ENCODE measurements at places on chromosomes 16 and 17.
A peak's percentile ranks its signal among the peaks of the same experiment; 100 is the strongest.

DNA sequence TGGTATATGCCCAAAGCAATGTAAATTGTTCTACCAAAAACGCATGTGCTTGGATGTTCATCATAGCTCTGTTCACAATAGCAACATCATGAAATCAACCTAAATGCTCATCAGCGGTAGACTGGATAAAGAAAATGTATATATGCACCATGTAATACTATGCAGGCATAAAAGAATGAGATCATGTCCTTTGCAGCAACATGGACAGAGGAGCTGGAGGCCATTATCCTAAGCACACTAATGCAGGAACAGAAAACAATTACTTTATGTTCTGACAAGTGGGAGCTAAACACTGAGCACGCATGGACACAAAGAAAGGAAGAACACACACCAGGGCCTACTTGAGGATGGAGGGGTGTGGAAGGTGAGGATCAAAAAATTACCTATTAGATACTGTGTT, 33.7 kb downstream of the TANC2 start:
- H3K4me3 ChIP-seq, result no peak overlapping the region
- no peaks in the 10 kb centered on the region for H3K27me3 ChIP-seq
- H3K36me3 ChIP-seq, result no peaks in the 10 kb centered on the region
- DNase-seq, result no peak
- no peak overlapping the region for H3K27ac ChIP-seq

DNA sequence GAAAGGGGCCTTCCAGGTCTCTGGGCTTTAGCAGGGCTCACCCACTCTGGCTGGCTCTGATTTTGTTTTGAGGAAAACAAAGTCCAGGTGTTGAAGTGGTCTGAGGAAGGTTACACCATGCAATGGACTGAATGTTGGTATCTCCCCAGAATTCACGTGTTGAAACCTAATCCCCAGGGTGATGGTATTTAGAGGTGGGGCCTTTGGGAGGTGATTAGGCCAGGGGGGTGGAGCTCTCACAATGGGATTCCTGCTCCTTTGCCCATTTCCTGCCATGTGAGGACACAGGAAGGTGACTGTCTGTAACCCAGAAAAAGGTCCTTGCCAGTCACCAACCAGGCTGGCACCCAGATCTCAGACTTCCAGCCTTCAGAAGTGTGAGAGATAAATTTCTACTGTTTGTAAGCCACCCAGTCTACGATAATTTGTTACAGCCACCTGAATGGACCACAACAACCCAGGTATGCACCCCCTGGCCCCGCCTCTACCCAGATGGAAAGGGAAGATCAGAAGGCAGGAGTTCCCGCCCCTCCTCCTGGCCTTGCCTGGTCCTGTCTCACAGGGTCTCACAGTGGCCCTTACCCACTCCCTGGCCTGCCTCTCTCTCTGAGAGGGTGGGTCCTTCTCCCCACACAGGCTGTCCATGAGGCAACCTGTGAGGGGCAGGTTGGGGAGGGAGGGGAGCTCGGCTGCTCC, 32.0 kb downstream of the LRRC75A start:
- H3K27ac ChIP-seq, result no peak overlapping the region
- DNase-seq, result no peak
- no peak overlapping the region for H3K4me3 ChIP-seq
- peaks cover 3% of the 10 kb centered on the region for H3K4me1 ChIP-seq
- no peaks in the 10 kb centered on the region for H3K27me3 ChIP-seq

GRCh38 chr17:82400830-82401229, 17.3 kb upstream of the HEXD start:
- H3K4me3 ChIP-seq, result peak overlapping the region; percentile 31
- H3K36me3 ChIP-seq, result peaks cover 13% of the 10 kb centered on the region
- peaks cover 13% of the 10 kb centered on the region for H3K4me1 ChIP-seq
- no peaks in the 10 kb centered on the region for H3K27me3 ChIP-seq
- H3K27ac ChIP-seq, result no peak overlapping the region

- H3K4me3 ChIP-seq, result peak overlapping the region; percentile 78
- peaks cover 5% of the 10 kb centered on the region for H3K36me3 ChIP-seq
- peaks cover 26% of the 10 kb centered on the region for H3K4me1 ChIP-seq
- DNase-seq, result no peak
- no peaks in the 10 kb centered on the region for H3K27me3 ChIP-seq
Measured at GRCh38 chr17:63774969-63775265, 947 bp downstream of the DDX42 start.

GRCh38 chr17:42585353-42585752, 7.8 kb upstream of the PSMC3IP start:
- no peak overlapping the region for H3K4me3 ChIP-seq
- H3K27me3 ChIP-seq, result no peaks in the 10 kb centered on the region
- peaks cover 78% of the 10 kb centered on the region for H3K36me3 ChIP-seq
- DNase-seq, result no peak

DNA sequence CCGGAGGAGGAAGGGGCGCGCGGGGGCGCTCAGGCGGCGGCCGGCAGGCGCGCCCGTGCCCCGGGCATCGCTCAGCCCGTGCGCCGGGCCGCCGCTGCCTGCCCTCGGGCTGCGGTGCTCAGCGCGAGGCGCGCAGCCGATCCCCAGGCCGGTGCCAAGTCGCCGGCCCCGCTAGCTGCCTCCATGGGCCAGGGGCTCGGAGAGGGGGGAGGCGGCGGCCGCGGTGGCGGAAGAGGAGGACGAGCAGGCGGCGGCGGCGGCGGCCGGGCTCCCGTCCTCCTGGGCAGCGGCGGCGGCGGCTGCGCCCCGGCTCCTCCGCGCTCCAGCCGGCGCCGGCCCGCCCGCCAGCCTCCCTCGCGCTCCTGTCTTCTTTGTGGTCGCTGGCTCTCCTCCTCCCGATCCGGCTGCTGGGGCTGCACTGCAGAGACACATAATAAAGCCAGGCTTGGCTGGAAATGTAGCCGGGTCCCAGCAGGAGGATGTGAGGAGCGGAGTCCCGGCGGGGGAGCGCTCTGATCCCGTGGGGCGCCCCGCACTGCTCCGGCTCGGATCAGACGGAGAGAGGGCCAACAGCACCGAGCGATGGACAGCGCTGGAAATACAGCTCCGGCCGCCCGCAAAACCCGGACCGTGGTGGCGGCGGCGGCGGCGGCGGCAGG, 889 bp upstream of the ZNF423 start:
- H3K4me1 ChIP-seq, result peaks cover 32% of the 10 kb centered on the region
- H3K27ac ChIP-seq, result peak overlapping the region; percentile 65
- no peaks in the 10 kb centered on the region for H3K36me3 ChIP-seq
- H3K4me3 ChIP-seq, result peak overlapping the region; percentile 97

DNA sequence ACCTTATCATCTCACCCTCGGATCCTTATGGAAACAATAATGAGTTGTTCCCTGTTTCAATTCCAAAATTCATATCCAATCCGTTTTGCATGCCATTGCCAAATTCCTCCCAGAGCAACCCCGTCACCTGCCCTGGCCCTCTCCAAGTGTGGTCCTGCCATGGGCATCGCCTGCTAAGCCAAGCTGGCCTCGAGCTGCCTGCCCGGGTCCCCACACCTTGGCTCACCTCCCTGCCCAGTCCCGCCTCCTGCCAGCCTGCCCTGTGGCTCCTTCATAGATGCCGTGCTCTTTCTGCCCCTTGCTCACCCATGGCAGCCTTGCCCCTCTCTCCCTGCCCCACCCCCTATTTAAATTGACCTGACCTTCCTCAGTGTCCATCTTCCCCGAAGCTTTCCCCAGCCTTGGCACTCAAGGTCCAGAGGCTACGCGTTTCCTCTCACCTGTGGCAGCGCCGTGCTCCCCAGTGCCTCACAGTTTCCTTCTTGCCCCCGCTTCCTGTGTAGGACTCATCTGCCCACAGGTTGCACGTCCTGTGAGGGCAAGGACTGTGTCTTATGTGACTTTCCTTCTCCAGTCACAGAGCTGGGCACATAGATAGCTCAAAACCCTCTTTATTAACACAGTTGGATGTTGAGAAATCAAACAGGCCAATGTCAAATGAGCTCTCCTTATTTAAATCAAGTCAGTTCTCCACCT, 12.7 kb downstream of the MAPT start:
- DNase-seq, result no peak
- H3K27me3 ChIP-seq, result no peaks in the 10 kb centered on the region
- no peaks in the 10 kb centered on the region for H3K36me3 ChIP-seq
- H3K4me3 ChIP-seq, result no peak overlapping the region
- no peak overlapping the region for H3K27ac ChIP-seq
- H3K4me1 ChIP-seq, result no peaks in the 10 kb centered on the region

DNA sequence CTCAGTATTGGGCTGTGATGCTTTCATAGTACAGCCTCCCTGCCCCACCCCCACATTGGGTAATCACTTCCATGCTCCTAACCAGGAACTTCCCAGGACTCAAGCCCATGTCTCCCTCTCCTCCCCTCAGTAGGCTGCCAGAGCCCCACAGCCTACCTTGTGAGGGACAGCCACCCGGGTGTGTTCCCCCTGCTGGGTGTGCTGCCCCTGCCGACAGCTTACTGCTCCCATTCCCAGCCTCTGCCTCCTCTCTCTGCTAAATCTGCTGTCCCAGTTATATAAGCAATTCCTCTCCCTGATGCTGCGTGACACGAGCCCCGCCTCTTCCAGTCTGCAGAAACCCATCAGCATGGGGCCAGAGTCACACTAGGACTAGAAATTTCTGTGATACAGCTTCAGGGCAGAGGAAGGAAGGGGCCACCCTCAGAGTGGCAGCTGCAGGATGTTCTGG, at the start of gene RSKR:
RSKR (minus strand) TSS at position 255 of the 451 bp plus-strand sequence; CDS start at position 231, 24 bp downstream.
- H3K27ac ChIP-seq, result no peak within 1 kb of the TSS
- H3K4me1 ChIP-seq, result no peaks in the 10 kb centered on the region
- no peak within 1 kb of the TSS for H3K4me3 ChIP-seq
- H3K27me3 ChIP-seq, result no peaks in the 10 kb centered on the region
- no peak for DNase-seq

GRCh38 chr17:48255759-48256158, 148.2 kb downstream of the SNX11 start:
- no peak overlapping the region for H3K4me3 ChIP-seq
- H3K27ac ChIP-seq, result no peak overlapping the region
- DNase-seq, result no peak
- H3K36me3 ChIP-seq, result no peaks in the 10 kb centered on the region
- no peaks in the 10 kb centered on the region for H3K4me1 ChIP-seq

- DNase-seq, result no peak
- no peaks in the 10 kb centered on the region for H3K4me1 ChIP-seq
- H3K27me3 ChIP-seq, result no peaks in the 10 kb centered on the region
- H3K27ac ChIP-seq, result no peak overlapping the region
- no peak overlapping the region for H3K4me3 ChIP-seq
Measured at GRCh38 chr16:83606486-83607030, 201.2 kb upstream of the HSBP1 start.

DNA sequence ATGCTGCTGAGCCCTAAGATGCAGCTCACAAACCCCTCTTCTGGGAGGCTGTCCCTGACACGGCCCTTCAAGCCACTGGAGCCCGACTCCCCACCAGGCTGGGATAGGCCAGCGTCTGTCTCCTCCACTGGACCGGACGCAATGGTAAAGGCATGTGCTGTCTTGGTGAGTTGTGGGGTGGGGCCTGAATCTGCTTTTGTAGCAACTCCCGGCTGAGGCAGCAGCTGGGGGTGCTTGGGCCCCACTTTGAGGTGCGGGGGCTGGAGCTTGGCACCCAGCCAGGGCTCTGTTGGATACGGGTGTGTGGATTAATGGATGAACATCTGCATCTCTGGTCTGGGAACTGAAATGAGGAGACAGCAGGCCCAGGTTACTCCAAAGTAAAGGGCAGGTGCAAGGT, 3.5 kb upstream of the NLRC3 start:
- DNase-seq, result no peak
- no peaks in the 10 kb centered on the region for H3K27me3 ChIP-seq
- peaks cover 3% of the 10 kb centered on the region for H3K36me3 ChIP-seq
- no peak overlapping the region for H3K27ac ChIP-seq

- no peaks in the 10 kb centered on the region for H3K36me3 ChIP-seq
- H3K4me3 ChIP-seq, result no peak overlapping the region
- no peak overlapping the region for H3K27ac ChIP-seq
- H3K27me3 ChIP-seq, result no peaks in the 10 kb centered on the region
Measured at GRCh38 chr17:17110520-17110919, 68.3 kb downstream of the MPRIP start.

DNA sequence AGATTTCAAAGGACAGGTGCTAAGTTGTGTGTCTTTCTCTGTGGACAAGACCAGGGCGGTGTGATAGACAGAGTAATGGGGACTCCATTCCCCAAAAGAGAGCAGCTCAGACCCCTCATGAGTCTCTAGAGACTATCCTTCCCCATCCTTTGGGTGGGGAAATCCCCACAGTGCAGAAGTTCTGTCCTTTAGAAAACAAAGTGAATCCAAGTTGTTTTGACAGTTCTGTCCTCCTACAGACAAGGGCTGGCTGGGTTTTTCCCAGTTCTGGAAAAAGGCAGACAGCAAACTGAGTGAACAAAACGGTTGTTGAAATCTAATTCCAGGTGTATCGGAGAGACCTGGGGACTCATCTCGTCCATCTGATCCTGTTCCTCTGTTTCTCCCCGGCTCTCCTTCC, 11.0 kb upstream of the HAS3 start:
- H3K27ac ChIP-seq, result no peak overlapping the region
- DNase-seq, result no peak
- no peaks in the 10 kb centered on the region for H3K36me3 ChIP-seq
- no peaks in the 10 kb centered on the region for H3K4me1 ChIP-seq
- H3K27me3 ChIP-seq, result no peaks in the 10 kb centered on the region

DNA sequence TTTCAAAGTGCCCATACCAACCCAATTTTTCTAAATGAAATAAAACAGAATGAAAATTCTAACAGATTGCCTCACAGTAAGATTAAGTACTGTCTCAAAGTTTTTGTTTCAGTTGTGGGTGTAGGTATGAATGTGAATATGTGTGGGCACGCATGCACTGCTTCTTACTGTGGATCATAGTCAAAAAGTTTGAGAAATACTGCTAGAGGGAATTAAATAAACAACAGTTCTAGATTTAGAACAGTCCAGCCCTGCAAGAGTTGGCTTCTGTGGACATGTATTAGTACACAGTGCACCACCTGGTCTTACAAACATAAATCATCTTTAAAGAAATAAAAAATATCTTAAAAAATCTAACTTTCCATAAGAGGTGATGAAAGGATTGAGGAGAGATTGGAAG, 8.4 kb downstream of the ZNF652 start:
- H3K36me3 ChIP-seq, result no peaks in the 10 kb centered on the region
- H3K4me1 ChIP-seq, result peaks cover 10% of the 10 kb centered on the region
- no peak overlapping the region for H3K4me3 ChIP-seq
- H3K27me3 ChIP-seq, result no peaks in the 10 kb centered on the region
- H3K27ac ChIP-seq, result no peak overlapping the region

- H3K36me3 ChIP-seq, result no peaks in the 10 kb centered on the region
- H3K4me3 ChIP-seq, result no peak overlapping the region
- no peaks in the 10 kb centered on the region for H3K27me3 ChIP-seq
- no peak overlapping the region for H3K27ac ChIP-seq
- DNase-seq, result no peak
- H3K4me1 ChIP-seq, result no peaks in the 10 kb centered on the region
Measured at GRCh38 chr17:8832711-8833352, 33.7 kb upstream of the MFSD6L start.

DNA sequence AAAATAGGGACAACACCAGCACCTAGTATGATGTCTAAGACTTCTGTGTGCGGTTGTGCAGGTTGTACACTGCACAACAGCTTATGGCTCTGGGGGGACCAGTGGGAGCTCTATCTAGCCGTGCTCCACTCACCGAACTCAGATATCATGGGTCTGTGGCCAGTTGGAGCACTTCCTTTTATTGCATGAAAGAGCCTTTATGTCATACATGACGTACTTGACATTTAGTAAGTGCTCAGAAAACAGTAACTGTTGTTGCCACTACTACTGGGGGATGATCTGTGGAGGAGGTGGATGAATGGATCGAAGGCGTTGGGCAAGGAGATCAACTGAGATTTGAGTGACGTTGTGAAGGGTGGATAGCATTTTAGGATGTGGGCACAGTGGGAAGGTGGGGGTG, 368.8 kb downstream of the SNX29 start:
- no peak overlapping the region for H3K4me3 ChIP-seq
- H3K27me3 ChIP-seq, result no peaks in the 10 kb centered on the region
- no peak for DNase-seq
- H3K36me3 ChIP-seq, result no peaks in the 10 kb centered on the region
- no peaks in the 10 kb centered on the region for H3K4me1 ChIP-seq
- H3K27ac ChIP-seq, result no peak overlapping the region

- H3K4me3 ChIP-seq, result no peak overlapping the region
- no peaks in the 10 kb centered on the region for H3K36me3 ChIP-seq
- no peaks in the 10 kb centered on the region for H3K4me1 ChIP-seq
Measured at GRCh38 chr16:87528690-87529579, 36.1 kb upstream of the ZCCHC14 start.
